ENCODE measurements at places on chromosomes 6 and 20.

DNA sequence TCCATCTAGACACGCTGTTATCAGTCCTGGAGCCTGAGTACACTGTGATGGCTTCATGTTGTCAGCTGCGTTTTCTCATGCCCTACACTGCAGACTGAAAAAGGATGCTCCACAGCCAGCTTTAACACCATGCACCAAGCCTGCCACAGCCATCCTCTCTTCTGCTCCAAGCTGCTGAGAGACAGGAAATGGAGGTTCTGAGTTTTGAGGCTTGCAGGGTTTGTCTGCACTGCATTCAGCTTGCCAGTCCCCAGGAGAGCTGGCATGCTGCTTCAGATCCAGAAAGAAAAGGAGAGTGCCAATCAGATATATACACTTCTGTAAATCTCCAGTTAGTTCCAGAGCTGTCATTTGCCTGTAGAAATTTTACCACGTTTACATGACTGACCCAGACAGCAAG is 550.7 kb upstream of the FLRT3 start:
- no peak for DNase-seq

- DNase-seq = no peak
Observed at GRCh38 chr6:63745784-63746183, 110.2 kb downstream of the PHF3 start.

- DNase-seq = no peak
Observed at GRCh38 chr6:150905769-150906168, 40.3 kb downstream of the MTHFD1L start.

GRCh38 chr20:57664924-57665588 is 44.8 kb downstream of the PMEPA1 start:
- no peak for DNase-seq

DNA sequence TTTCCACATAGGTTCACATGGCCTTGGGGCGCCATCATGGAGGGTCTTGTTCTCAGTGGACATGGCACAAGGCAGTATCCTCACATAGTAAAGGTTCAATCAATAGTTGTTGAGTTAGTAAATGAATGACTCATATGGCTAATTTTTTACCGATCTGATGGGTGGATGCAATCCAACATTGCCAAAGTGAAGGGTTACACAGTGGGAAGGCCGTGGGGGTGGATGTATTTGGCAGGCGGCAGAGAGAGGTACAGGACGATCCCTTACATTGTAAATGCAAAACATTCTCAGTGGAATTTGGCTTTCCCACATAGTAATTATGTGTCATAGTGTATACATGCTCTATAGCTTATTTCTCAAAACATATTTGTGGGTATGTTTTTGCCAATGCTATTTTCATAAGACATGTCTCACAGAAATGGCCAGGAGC is 21.0 kb upstream of the PDE7B start:
- DNase-seq = no peak

DNA sequence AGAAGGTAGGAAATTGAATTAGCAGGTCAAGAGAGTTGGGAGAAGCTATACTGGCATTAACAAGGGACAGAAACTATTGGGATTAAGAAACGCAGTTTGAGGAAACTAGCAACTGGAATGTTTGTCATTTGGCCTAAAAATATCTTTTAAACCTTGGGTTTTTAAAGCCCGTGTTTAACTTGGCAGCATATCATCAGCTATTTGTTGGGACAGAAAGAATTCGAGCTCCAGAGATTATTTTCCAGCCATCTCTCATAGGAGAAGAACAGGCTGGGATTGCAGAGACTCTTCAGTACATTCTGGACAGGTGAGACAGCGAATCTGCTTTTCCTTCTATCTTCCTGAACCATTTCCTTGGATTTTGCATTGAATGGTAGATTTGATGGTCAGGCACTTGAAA is 17.8 kb downstream of the ACTR5 start:
- no peak for DNase-seq

DNA sequence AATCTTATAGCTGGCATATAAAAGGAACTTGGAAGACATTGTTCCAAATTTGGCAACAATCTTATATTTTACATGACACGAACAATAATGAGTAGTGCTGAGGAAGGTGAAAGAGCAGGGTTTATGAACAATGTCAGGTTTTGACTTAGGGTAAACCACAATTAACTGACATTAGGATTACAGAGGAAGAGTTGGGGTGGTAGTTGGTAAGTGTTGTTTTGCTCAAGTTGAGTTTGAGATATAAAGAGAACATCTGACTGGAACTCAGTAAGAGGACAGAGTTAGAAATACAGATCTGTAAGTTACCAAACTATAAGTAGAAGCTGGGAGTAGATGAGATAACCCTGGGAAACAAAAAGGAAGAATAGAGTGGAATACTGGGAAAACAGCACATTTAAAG is 15.1 kb downstream of the RTN4IP1 start:
- no peak for DNase-seq

DNA sequence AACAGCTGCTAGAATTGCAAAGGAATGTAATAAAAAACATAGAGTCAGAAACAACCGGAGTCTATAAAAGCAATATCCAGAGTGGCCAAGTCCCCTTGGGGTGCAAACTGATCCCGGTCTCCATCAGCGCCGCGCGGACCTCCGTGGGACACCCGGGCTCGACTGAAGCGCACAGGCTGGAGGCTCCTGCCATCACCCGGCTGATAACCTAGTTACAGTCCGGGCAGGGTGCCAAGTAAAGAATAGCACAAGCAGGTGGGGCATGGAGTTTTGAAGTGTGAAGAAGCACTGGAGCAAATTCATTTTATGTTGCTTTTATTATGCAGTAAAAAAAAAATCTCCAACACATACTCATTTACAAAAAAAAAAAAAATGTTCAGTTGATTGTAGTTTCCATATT is 205.1 kb upstream of the GMDS start:
- DNase-seq = peak; percentile 6

DNA sequence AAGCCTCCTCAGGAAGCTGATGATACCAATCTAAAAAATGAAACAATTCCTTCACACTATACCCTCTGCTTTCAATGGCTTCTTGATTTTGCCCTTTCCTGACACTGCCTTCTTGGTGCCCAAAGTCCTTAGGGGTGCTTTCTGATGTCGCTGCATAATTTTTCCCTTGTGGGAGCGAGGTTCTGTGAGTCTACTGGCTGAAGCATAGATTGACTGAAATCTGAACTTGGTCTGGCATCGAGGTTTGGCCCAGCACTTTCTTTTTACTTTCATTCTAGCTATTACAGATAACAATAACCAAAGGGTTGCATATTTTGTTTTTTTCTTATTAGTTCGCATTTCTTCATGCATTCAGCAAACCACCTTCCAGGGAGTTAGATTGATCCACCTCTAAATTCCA is 65.8 kb downstream of the E2F3 start:
- no peak for DNase-seq

GRCh38 chr6:134850721-134851305 is 99.1 kb downstream of the ALDH8A1 start:
- DNase-seq = no peak

DNA sequence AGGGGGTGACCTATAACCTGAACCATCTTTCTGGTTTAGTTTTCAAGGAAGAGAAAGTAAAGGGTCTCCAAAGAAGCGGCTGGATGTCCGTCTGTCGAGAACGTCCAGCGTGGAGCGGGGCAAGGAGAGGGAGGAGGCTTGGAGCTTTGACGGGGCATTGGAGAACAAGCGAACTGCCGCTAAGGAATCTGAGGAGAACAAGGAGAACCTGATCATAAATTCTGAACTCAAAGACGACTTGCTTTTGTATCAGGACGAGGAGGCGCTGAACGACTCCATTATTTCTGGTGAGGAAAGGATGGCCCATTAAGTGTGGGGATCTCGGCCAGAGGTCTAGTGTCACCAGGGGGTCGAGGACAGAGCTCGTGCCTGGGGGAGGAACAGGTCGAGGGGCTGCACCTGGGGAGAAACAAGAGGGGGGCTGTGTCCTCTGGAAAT is 159.2 kb downstream of the SYCP2 start:
- no peak for DNase-seq

DNA sequence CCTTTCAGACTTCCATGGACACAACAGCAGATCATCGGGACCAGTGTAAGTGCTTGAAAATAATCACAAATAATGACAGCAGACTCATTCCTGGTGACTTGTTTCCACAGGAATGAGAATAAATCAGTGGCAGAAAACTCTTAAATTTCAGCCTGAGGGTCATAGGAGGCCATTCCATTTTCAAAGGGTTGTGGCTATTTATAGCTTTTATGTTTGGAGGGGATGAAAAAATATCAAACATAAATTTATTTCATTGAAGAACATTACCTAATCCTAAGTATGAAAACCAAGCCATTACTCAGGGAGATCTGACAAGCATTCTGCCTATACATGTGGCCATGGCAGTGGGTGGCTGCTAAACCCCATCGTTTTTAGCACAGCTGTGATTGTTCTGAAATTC is 173.6 kb upstream of the CNR1 start:
- DNase-seq = no peak

GRCh38 chr6:14506656-14507246 is 389.2 kb downstream of the CD83 start:
- no peak for DNase-seq

GRCh38 chr6:90643381-90643780 is 56.5 kb upstream of the MAP3K7 start:
- no peak for DNase-seq

GRCh38 chr6:13235339-13235738 is 93.0 kb downstream of the TBC1D7 start:
- no peak for DNase-seq

GRCh38 chr6:2542858-2543218 is 207.9 kb downstream of the MYLK4 start:
- DNase-seq = no peak

GRCh38 chr6:136401749-136402148 is 112.1 kb upstream of the BCLAF1 start:
- no peak for DNase-seq

- DNase-seq = no peak
Observed at GRCh38 chr20:63372971-63373885, 12.1 kb upstream of the CHRNA4 start.

DNA sequence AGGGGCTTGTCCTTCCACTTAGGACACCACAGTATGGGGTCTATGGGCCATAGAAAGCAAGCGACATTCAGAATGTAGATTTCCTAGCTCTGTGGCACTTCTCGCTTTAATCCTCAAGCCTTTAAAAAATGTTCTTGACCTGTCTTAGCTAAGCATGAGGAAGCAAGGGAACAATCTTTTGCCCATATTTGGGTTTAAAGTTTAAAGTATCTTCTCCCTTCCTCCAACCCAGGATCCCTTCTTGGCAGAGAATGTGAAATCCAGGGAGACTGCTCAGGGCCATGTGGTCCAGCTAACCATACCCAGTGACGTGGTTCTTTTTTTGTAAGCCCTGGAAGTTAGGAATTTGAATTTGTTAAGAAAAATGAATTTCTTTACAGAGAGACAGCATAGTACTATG is 289.9 kb downstream of the BTBD9 start:
- DNase-seq = no peak

- no peak for DNase-seq
Observed at GRCh38 chr6:169038691-169039090, 215.0 kb downstream of the THBS2 start.

- DNase-seq = no peak
Observed at GRCh38 chr6:10154251-10154650, 260.6 kb downstream of the TFAP2A start.

DNA sequence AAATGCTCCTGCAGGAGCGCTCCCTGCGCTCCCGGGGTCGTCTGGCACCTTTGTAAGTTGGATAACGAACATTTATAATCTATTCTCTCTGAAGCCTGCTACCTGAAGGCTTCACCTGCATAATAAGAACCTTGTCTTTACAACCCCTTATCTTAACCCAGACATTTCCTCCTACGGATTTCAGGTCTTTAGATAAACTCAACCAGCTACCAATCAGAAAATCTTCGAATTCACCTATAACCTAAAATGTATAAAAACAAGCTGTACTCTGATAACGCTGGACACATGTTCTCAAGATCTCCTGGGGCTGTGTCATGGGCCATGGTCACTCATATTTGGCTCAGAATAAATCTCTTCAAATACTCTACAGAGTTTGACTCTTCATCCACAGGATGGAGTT is 4.1 kb upstream of the KCNK5 start:
- no peak for DNase-seq

- no peak for DNase-seq
Observed at GRCh38 chr6:55320696-55321086, 6.6 kb upstream of the GFRAL start.
